Neural crest cell (in vitro differentiated cells): ENCODE measurements at places on chromosomes 6 and 20.
A peak's percentile ranks its signal among the peaks of the same experiment; 100 is the strongest.

DNA sequence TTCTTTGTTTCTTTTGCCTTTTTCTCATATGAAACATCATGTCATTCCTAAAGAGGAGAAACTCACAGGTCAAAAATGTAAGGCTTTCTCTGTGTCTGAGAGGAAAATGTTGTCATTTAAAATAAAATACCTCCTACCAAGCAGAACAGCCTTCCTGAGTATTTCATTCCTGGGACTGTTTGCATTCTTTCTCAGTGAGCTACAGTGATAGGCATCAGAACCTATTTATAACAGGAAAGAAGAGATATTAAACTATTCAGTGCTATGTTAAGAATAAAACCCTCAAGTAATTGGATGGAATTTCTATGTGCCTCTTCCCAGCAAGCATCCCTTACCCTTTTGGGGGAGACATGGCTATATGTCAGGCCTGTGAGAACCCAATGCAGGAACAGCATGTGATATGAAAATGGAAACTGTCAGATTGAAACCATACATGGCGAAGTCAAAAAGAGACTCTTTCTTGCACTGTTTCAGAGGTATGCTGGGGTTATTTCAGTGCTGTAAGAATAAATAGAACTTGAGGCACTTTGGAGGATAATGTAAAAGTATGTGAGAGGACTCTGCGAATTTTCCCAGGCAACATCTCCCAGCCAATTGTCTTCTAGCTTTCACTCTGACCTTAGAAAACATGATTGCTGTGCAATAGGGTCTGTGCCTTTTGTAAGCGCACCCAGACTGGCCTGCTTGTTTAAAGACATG is 133.8 kb upstream of the CCN2 start:
- no peak for DNase-seq

DNA sequence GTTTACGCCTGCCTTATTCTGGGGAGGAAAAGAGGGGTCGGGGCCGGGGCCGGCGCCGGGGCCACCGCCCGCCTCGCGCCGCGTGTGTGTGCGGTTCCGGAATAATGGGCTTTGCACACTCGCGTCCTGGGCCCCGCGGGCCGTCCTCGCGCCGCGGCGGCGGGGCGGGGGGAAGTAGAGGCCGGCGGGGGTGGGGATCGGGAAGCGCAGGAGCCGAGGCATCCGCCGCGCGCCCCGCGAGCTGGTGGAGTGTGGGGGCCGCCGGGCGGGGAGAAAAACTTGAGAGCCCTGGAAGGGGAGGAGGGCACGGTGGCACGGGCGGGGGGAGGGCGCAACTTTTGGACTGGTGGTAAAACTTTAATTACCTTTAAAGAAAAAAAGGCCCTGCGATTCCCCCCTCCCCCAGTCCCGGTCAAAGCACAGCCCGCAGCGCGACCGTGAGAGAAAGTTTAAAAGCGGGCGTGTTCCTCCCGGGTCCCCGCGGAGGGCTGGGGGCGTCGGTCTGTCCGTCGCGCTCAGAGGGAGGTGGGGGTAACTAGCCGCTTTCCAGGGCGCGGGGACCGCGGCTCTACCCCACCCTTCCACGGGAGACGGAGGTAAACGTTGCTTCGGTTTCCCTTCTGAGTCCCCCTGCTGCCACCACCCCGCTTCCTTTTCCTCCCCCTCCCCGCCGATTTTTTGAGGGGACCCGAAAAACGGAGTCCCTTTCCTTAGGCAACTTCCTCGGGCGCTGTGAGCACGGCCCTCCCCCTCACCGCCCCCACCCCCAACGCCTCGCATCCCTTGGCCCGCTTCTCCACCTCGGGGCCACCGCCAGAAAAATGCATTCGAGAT is 1.9 kb downstream of the L3MBTL3 start:
- DNase-seq: peak; percentile 9

GRCh38 chr20:62875419-62876361 is 14.1 kb upstream of the TCFL5 start:
- DNase-seq: peak; percentile 79

- DNase-seq: no peak
Measured at GRCh38 chr6:165573671-165574070, 89.4 kb downstream of the PDE10A start.

DNA sequence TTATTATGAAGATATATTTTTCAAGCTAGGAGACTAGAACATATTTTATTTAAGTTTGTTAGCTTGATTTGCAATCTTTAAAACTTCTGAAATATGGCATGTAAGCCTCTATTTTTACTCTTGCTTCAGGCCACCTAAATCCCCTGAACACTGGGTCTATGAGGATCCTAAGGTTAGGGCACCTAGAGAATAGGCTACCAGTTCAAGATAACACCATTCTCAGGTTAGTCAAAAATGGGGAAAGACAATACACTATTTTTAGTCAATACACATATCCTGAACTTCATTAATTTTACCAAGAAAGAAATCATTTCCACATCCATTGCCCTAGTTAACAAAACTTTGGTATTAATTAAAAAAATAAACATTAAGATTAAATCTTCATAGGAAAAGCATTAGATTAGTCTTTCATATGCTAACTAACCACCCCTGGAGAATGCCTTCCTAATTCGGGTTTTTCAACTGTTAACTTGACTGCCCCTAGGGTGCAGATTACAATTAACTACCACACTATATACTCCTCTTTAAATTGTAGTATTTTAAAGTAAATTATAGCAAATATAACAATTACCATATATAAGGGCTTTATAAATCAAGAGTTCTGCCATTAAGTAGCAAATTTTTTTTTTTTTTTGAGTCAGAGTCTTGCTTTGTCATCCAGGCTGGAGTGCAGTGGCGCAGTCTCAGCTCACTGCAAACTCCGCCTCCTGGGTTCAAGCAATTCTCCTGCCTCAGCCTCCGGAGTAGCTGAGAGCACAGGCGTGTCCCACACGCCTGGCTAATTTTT is 6.7 kb upstream of the HSF2 start:
- DNase-seq: no peak

DNA sequence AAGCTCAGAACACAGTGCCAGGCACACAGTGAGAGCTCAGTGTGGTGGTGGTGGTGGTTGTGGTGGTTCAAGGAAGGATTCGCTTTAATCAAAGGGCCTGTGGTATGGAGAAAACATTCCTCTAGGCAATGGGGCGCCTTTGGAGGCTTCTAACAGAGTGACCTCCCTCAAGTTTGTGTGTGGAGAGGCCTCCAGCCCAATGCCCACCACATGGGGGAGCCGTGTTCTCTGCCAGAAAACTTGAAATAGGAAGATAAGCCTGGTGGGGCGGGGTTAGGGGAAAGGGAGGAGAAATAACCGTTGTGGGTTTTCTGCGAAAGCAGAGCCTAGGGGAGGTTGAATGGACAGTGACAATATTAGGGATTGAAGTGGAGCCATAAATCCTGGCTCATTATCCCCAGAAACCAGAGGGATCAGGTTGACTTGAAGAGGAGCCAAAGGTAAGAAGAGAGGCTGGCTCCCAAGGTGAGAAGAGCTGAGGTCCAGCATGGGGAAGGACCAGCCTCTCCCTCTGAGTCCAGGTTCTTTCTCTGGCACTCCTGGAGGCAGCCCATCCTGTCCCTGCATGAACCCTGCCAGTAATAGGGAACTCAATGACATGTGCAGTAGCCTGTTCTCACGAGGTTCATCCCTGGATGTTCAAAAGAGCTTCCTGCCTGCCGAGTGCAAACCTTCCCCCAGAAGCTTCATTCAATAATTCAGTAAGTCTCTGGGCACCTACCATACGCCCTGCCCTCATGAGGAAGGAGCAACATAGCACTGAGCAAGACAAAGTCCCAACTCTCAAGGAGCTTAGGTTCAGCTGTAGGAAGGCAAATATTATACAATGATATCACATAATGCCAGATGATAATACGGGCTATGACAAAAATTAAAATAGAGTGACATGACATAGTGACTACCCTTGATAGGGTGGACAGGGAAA is 51.4 kb downstream of the TGM2 start:
- no peak for DNase-seq

- no peak for DNase-seq
Measured at GRCh38 chr6:32627831-32628230, 9.4 kb upstream of the HLA-DQA1 start.

GRCh38 chr6:167781868-167782267 is 44.8 kb upstream of the AFDN start:
- no peak for DNase-seq

DNA sequence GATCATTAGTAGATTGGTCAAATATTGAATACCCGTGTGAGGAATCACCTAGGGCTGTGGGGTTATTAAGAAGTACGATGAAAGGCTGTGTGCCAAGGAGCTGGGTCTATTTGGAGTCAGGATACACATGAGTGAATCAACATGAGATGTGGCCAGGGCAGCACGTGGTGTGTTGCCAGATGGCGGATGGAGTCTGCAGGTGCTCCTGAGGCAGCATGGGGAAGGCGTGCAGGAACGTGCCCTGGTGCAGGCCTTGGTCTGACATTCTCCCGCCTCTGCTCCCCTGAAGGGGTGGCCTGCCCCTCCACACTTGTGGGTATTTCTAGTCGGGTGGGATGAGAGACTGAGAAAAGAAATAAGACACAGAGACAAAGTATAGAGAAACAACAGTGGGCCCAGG is 39.0 kb upstream of the SLC22A1 start:
- no peak for DNase-seq

GRCh38 chr6:39471954-39472659 is 149.6 kb upstream of the KCNK16 start:
- DNase-seq: no peak

- no peak for DNase-seq
Measured at GRCh38 chr6:155882527-155883333, 427.1 kb upstream of the NOX3 start.

DNA sequence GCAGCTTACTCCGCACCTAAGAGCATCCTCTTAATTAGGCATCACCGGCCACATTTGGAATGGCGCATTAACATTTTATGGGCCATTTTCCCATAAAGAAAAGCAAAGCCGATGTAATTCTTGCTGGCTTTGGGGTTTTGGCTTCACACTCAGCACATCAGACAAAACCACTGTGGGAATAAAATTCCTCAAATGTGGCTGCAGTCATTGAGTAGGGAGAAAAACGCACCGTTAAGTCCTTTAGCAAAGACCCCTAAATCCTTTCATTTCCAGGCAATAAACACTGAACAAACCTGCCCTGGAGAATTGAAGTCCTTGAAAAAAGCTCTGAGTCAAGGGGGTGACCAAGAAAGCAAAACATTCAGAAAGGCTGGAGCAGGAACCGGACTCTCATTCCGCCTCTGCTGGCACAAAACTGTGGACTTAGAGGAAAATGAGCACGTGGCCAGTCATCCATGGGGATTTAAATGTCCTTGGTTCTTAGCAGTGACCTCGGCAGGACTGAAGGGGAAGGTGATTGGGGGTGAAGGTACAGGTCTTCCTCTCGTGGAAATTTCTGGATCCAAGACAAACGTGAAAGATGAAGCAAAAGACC is 102.9 kb downstream of the CDH4 start:
- no peak for DNase-seq

DNA sequence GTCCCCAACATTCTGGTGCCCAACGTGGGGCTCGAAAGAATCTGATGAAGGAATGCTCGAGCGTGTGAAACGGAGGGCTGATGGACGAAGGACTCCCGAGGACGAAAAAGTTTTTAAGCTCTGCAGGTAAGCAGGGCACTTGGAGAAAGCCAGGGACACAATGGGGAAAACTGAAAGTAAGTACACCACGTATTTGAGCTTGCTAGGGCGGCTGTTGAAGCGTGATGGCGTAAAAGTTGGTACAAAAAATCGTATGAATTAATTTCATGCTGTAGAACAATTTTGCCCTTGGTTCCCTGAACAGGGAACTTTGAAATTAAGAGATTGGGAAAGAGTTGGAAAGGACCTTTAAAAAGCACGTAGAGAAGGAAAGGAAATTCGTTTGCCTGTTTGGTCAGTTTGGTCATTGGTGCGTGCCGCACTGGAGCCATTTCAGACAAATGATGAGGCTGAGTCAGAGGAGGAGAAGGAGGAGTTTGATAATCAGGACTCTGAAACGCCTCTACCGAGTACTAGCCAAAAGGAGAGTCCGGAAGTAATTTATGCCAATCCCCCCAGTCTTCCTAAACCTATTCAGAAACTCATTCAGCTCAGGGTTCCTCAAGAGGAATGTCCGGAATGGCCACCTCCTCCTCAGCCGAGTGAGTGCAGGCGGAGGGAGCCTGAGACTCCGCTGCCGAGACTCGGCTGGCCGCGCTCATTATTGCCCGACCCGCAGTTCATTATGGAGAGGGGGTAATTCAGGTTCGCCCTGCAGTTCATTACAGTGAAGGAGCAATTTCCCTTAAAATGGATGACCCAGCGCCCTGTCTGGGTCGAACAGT is 59.2 kb upstream of the PRSS16 start:
- peak; percentile 51 for DNase-seq

- peak; percentile 64 for DNase-seq
Measured at GRCh38 chr6:138590796-138591709, 91.8 kb upstream of the NHSL1 start.

DNA sequence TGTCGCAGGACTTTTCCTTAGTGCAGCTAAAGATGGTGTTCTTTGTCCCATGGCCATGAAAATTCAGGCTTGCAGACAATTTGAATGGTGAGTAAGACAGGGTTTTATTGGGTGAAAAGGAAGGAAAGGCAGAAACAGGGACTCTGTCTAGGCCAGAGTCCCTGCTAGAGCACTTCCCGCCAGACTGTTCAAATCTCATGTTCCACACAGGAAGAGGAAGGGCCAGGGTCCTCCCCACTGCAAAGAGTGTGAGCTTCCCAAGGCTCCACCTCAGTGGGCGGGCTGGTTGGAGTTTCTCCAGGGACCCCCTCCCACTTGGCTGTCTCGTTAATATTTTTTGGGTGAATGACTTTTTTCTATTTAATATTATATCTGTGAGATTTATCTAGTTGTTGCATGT is 29.0 kb downstream of the COL19A1 start:
- no peak for DNase-seq

DNA sequence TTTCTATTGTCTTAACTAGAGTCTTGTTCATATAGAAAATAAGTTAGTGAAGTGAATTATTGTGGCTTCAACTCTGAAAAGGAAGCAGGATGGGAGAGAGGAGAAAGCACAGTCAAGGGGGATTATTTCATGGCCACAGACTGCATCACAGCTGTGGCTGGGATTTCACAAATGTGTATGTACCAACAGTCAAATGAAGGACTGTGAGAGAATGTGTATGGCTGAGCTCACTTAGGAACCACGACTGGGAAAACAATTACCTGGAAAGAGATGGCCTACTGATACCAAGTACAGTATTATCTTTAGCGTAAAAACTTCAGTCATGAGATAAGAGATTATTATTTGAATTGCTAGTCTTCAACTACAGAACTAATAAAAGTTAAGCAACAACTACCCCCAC is 54.9 kb downstream of the SESN1 start:
- DNase-seq: no peak

DNA sequence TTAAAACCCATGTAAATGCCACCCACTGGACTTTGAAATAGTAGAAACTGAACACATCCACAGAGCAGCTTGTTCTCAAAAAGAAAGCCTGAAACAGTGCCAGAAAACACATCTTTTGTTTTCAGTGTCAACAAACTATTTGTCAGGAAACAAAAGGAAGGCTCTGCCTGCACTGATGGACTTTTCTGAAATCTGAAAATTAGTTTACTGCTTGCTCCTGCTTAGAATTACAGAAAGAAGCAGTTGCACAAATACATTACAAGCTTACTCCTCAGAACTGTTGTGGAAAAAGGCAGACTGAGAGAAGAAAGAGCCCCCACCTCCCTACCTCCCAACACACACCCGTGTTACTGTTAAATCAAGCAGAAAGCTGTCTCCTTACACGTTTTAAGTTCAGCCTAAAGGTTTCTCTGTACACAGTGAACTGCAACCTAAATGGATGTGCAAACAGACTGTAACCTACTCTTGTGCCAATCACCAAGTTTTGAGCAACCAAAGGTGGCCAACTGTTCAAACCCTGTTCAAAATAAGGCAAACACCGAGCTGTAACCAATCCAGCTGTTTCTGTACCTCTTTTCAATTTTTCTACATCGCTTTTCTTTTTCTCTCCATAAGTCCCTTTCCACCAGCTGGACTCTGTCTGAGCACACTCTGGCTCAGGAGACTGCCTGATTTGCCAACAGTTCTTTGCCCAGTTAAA is 43.7 kb downstream of the FRK start:
- no peak for DNase-seq
